ENCODE measurements at places on chromosomes 1 and 21.

DNA sequence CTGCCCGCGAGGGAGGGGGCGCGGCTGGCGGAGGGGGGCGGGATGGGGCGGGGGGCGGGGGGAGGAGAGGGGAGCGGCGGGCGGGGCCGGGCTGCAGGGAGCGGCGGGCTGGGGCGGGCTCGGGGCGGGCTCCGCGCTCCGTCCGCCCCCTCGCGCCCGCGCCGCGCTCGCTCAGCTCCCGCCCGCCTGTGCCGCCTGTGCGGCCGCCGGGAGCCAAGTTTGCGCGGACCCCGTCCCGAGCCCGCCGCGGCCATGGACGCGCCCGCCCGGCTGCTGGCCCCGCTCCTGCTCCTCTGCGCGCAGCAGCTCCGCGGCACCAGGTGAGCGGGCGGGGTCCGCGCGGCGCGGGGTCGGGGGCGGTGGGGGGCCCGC is at the start of gene GABRD:
TSS of gene GABRD (plus strand) at position 174 of the 372 bp plus-strand sequence. CDS start at position 253, 79 bp downstream.
- DNase-seq = no peak

DNA sequence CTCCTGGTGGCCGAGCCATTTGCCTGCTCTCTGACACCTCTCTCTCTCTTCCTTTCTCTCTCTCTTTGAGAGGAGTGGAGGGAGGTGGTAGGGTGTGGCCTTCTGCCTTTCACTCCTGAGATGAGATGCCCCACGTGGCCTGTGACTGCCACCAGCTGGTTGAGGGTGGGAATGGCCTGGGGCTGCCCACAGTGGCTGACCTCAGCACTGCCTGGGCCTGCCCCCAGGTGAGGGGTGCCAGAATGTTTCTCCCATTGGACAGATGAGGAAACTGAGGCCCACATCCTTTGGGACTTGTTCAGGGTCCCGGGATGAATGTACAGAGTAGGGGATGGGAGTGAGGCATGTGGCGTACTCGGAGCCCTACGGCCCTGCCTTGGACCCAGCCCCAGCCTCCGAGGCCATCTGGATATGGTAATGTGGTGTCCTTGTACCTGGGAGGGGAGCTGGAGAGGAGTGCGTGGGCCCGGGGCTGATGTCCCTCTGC is 12.7 kb upstream of the C1orf167 start:
- DNase-seq = peak; percentile 87

GRCh38 chr1:218817691-218818465 is 355.8 kb upstream of the LYPLAL1 start:
- no peak for DNase-seq

DNA sequence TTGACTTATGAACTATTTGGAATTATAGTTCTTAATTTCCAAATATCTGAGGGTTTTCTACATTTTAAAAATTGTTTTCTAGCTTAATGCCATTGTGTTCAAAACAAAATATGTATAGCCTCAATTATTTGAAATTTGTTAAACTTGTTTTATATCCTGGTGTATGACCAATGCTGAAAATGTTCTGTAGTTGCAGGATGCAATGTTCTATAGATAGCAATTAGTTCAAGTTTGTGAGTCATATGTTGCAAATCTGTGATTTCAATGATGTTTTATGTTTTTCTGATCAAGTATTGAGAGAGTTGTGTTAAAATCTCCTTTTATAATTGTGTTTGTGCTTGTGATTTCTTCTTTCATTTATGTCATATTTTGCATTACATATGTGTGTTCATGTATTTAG is 517.5 kb downstream of the ADGRL2 start:
- no peak for DNase-seq

DNA sequence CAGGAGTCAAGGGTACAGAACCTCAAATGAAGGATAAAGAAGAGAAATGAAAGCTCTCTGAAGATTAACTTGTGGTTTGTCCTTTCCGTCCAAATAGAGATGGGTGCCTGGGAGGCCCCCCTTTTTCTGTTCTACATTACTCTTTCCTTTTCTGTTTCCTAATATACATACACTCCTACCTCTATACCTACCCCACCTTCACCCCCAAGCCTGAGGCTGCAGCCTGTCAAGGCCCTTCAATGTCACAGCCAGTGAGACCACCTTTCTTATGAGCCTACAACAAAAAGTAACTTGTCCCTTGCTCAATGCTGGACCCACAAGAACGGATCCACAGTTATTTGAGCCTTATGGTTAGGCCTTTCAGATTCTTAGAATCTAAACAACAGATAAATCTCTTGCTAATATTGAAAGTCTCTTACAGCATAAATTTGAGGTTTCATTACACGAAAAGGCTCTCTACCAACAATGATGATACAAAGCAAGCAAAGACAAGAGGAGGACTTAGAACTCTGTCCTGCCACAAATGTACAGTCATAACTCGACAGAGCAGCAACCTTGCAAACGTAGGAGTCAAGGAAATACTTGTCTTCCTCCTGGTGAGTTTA is 4.1 kb upstream of the TRAF3IP3 start:
- DNase-seq = peak; percentile 94

GRCh38 chr1:151519667-151520066 is 8.5 kb downstream of the CGN start:
- no peak for DNase-seq

DNA sequence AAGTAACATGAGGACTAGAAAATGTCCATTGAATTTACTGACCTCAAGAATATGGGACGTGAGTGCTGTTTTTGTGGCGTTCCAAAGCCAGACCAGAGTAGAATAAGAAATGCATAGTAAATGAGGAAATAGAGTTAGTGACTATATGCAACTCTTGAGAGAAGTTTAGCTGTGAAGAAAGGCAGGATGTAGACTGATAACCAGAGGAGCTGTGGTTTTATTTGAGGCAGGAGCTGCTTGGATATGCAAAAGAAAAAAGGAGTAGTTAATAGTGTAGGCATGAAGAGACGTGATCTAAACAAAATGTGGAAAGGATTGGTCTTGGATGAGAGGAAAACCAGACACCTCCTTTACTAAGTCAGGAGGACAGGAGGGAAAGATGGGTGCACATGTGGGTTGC is 28.2 kb downstream of the DNAH14 start:
- no peak for DNase-seq

- peak; percentile 41 for DNase-seq
Observed at GRCh38 chr1:185420588-185421081, 103.6 kb upstream of the IVNS1ABP start.

DNA sequence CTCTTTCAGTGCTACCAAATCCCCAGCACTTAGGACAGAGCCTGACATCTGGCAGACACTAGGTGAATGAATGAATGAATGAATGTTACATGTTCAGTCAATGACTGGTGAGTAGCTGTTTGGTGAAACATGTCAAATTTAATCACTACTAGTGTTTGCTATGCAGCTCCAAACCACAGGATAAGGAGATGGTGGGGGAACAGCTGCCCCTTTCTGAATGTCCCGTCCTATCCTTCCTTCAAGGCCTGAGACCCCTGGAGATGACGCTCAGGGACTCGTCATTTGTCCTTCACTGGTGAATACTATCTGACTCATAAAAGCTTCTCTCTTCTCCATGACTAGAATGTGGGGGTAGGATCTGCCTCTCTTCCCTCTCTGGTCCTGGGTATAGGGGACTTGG is 175.4 kb downstream of the HIVEP3 start:
- no peak for DNase-seq

All from activated CD4-positive, alpha-beta T cell treated with anti-CD3 and anti-CD28 coated beads, Interleukin-2, amount 50 U/mL, for 16 hours (primary cell).